ENCODE measurements at places on chromosomes 1 and 21.

- peak; percentile 70 for DNase-seq
Measured at GRCh38 chr21:32412162-32413014, at the start of gene EVA1C. Gene EVA1C (plus strand): TSS chr21:32412706. CDS start chr21:32412854, 148 bp downstream.

- no peak for DNase-seq
Measured at GRCh38 chr1:22026924-22027289, 25.4 kb downstream of the CELA3A start.

GRCh38 chr1:26289158-26290059 is 9.5 kb downstream of the SH3BGRL3 start:
- peak; percentile 80 for DNase-seq

- DNase-seq: no peak
Measured at GRCh38 chr1:97252925-97253324, 531.3 kb downstream of the PTBP2 start.
